ENCODE measurements at places on chromosomes 1 and 21.

- DNase-seq = no peak
Observed at GRCh38 chr1:8976896-8977450, 31.3 kb downstream of the CA6 start.

GRCh38 chr21:45001134-45002095 lies 61.6 kb downstream of the SLX9 start:
- no peak for DNase-seq

GRCh38 chr1:61247881-61248752 lies 165.8 kb downstream of the NFIA start:
- DNase-seq = no peak

DNA sequence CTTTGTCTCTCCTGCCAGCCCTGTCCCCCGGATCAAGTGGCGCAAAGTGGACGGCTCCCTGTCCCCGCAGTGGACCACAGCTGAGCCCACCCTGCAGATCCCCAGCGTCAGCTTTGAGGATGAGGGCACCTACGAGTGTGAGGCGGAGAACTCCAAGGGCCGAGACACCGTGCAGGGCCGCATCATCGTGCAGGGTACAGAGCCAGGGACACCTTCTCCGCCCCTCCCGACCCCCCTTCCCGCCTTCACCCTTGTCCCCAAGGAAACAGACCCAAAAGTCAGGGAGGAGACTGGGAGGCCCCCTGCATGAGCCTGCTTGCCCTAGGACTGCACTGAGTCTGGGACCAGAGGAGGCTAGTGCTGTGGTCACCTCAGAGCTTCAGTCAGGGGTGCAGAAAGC lies 18.2 kb downstream of the CNTN2 start:
- DNase-seq = no peak

DNA sequence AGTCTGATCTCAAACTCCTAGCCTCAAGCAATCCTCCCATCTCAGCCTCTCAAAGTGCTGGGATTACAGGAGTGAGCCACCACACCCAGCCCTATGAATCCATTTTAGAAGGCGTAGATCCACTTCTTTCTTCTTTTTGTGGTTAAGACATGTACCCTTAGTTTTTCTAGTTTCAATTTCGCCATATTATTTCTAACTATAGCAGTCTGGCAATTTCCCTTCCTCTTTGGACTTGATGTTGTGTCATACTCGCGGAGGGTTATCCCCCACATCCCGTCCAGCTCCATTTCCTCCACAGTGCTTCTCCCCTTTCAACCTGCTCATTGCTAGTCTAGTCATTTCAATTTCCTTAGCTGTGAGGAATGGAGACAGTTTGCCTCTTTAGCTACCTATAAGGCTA lies 5.2 kb upstream of the LRRC8D start:
- DNase-seq = no peak

GRCh38 chr1:98781906-98782305 lies 120.4 kb downstream of the SNX7 start:
- DNase-seq = no peak

DNA sequence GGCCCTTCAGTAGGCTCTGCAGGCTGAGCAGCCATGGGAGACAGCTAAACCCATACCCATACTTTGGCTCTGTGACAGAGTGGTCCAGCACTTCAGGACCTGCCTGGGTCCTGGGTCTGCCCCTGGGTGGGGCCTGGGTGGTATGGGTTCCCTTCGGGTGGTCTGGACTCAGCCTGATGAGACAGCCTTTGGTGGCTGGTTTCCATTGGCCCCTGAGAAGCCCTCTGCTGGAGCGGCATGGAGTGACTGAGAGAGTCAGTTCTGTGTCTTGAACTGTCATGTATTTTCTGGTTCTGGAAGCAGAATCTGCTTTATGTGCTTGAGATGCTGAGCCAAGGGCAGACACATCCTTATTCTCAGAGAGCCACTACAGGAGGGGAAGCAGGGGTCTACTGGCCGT lies 31.3 kb upstream of the KCNA2 start:
- DNase-seq = no peak

DNA sequence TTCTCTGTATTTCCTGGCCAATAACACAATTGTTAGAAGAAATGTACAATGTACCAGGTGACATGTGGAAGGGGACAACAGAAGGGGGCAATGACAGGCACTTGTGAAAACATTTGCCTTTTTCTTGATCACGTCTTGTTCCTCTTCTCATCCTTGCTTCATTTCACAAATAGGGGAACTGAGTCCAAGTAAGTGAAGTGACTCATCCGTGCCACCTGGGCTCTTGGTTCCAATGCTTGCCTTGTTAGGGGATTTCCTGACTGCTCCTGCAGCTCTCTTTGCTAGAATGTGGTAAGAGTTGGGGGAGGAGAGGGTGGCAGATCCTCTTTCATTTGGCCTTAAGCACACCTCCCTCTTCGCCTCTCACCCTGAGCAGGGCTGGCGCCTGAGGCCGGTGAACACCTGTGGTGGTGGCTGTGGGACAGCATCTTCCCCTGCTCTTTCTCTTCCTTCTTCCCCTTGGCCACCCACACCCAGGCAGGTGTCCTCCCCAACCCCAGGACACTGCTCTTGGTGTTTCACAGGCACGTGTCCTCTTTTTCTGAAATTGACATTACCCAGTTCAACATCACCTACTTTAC lies 2.2 kb upstream of the RHEX start:
- DNase-seq = peak; percentile 29

DNA sequence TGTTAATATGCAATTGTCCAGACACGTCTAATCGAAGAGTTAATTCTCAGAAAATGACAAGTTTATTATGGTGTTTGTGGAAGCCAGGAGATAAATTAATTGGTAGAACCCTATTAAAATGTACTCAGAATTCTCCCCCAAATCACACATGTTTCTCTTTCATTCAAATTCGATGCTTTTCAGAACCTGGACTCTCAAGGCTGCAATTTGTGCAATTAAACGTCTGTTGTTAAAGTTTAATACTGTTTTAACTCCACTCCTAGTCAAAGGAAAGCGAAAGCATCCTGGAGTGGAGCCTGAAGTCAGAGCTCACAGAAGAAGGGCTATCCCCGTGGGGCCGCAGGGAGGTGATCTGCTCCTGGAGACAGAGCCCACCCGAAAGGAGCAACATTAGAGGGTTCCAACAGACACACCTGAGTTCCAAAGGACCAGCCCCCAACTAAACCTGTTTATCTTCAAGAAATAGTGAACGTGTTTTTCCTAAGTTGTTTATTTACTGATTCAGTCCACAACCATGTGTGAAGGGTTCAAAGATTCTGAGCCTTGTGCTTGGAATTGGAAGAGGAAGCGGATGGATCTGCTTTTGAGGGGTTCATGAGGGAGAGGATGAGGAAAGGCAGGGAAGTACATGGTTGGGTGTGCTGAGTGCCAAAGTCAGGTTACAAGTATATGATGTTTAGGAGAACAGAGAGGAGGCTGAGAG lies 68.0 kb upstream of the AKT3 start:
- no peak for DNase-seq

DNA sequence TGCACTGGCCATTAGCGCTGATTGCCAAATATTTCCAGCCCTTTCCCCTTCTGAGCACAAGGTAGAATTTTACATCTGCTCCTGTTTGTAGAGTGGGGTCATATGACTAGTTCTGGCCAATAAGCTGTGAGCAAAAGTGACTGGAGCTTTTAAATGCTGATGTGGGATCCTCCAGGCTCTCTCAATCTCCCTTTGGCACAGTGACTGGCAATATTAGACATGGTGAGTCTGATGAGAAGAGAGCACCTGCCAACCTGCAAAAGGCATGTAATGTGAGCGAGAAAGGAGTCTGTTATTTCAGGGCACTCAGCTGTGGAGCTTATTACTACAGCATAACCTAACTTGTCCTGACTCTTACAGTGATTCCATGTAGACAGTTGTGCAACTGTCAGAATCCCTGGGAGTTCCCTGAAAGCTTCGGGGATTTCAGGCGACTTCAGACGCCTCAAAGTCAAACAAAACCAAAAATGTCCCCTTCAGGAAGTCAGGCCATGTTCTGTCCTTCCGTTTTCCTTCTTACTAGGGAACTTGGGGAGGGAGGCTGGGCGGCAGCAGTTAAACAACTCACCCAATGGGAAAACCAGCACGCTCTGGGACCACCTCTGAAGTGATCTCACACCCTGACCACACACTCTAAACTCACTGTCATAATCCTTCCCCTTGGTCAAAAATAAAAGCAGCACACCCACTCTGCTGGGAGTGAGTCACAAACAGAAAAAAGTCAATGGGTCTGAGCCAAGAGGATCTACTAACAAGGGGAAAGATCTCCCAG lies 3.6 kb upstream of the RASSF5 start:
- no peak for DNase-seq

DNA sequence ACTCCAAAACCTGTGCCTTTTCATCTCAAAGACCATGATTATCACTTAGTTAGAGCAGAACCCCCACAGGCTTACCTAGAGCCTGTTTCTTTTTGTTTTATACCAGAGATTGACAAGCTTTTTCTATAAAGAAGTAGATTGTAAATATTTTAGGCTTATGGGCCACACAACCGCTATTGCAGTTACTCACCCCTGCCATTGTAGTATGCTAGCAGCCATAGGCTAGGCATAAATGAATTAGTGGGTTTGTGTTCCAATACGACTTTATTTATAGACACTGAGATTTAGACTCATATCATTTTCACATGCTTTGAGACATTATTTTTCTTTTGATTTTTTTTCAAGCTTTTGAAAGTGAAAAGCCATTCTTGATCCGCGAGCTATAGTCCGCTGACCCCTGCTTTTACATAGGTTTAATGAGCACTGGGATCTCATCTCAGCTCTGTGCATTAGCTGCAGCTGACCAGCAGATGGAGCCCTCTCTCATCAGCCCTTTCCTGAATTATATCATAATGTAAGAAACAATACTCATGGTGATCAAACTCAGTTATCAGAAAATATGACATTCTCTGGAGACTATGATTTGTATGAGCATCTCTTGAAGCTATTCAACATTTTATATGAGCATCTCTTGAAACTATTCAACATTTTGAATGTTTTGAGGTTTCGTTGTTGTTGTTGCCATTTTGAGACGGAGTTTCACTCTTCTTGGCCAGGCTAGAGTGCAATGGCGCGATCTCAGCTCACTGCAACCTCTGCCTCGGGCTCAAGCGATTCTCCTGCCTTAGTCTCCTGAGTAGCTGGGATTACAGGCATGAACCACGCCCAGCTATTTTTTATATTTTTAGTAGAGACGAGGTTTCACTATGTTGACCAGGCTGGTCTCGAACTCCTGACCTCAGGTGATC lies 111.9 kb upstream of the L1TD1 start:
- no peak for DNase-seq

GRCh38 chr1:243345205-243345604 lies 89.4 kb downstream of the SDCCAG8 start:
- no peak for DNase-seq

GRCh38 chr1:204909109-204909508 lies 38.4 kb downstream of the NFASC start:
- DNase-seq = no peak
